ENCODE measurements at places on chromosomes 6 and 20.

DNA sequence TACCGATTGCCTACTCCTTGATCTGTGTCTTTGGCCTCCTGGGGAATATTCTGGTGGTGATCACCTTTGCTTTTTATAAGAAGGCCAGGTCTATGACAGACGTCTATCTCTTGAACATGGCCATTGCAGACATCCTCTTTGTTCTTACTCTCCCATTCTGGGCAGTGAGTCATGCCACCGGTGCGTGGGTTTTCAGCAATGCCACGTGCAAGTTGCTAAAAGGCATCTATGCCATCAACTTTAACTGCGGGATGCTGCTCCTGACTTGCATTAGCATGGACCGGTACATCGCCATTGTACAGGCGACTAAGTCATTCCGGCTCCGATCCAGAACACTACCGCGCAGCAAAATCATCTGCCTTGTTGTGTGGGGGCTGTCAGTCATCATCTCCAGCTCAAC, 13.5 kb downstream of the CCR6 start:
- no peak for DNase-seq

DNA sequence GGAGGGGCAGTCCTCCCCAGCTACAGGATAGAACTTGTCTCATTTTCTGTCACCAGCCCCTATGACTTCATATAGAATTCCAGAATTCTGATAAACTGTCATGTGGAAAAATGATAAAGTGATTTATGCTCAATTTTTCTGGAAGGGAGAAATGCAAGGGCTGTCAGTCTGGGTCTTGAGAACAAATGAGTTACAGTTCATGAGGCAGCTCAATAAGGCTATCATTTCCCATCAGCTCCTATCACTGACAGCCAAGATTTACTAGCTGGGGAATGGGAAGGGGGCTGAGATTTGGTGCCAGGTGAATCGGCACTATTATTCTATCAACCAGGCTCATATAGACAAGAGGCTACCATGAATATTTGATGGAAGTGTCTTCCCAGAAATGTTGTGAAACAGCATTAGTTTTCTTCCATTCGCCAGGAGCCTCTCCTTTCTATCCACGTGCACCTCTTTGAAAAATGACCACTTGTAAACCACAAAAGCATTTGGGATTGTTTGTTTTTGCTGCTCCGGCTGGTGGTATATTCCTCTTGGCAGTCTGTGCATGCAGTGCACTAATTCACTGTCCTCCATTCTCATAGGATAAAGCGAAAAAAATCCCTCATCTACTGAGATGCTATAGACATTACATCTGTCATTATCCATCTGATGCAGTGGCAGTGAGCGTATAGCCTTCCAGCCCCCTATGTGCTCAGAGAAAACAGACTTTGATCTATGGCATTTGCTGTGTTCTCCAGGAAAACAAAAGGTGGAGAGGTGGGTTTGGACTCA, 528.7 kb upstream of the RNF217 start:
- no peak for DNase-seq

- DNase-seq: no peak
These were observed 40.5 kb upstream of the PKHD1 start for GRCh38 chr6:52127957-52128356.

DNA sequence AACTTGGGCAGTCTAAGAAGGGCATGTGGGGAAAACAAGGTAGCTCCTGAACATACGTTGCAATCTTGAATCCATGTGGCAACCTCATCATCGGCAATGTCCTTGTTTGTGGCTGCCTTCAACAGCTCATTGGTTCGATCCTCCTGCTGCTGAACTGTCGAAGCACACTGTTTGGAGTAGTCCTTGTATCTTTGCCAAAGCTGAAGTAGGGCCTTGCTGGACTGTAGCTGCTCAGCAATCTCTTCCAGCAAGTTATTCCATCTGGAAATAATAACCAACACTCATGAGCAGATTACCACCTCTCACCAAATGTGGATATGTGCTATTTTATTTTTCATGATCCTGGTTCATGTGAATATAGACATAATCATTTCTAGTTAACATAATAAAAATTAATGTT, 413.3 kb downstream of the ESR1 start:
- DNase-seq: no peak

DNA sequence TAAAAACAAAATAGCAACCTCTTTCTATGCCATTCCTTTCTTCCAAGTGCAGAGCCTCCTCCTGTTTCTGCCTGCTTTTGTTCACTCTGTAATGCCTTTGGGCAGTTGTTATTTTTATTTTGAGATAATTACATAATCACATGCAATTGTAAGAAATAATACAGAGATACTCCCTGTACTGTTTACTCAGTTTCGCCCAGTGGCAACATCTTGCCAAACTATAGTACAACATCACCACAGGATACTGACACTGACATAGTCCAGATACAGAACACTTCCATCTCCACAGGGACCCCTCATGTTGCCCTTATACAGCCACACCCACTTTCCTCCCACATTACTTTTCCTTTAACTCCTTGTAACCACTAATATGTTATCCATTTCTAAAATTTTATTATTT, 59.7 kb downstream of the BANF2 start:
- no peak for DNase-seq

DNA sequence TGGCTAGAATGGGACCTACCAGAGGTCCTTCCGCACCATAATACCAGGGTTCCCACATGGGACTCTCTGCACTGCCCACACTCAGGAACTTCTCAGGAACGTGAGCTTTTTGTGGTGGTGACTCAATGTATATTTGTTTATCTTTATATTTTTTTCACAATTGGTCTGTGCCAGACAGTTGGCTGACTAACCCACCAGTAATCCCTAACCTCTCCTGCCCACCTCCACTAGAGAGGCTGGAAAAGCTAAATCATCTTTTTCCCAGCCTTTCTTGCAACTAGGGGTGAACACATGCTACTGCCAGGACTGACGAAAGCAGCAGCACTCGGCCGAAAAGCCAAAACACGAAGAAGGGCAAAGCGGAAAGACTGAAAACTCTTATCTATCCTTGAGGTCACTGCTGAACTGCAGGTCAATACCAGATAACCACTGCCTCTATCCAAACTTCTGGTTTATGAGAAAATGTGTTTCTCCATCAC, 112.9 kb downstream of the TRERF1 start:
- no peak for DNase-seq

DNA sequence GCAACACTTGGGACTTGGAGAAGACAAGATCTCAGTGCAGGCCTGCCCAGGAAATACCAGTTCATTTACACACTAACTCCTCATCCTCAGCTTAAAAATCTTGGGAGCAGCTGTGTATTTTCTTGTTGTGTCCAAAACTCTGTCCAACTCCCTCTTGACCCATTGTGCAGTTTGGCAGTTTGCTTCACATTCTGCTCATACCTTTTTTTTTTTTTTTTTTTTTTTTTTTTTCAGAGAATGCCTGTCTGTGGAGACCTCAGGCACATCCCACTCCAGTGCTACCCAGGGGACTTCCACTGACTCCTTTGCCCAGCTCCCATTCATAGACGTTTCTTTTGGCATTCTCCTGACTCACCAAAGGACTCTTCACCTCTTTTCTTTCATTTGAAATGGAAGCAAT, 265.8 kb upstream of the TCF21 start:
- DNase-seq: no peak

GRCh38 chr6:36743538-36744303, 46.1 kb downstream of the RAB44 start:
- DNase-seq: no peak

GRCh38 chr20:52948491-52948890, 23.7 kb upstream of the TSHZ2 start:
- DNase-seq: no peak

DNA sequence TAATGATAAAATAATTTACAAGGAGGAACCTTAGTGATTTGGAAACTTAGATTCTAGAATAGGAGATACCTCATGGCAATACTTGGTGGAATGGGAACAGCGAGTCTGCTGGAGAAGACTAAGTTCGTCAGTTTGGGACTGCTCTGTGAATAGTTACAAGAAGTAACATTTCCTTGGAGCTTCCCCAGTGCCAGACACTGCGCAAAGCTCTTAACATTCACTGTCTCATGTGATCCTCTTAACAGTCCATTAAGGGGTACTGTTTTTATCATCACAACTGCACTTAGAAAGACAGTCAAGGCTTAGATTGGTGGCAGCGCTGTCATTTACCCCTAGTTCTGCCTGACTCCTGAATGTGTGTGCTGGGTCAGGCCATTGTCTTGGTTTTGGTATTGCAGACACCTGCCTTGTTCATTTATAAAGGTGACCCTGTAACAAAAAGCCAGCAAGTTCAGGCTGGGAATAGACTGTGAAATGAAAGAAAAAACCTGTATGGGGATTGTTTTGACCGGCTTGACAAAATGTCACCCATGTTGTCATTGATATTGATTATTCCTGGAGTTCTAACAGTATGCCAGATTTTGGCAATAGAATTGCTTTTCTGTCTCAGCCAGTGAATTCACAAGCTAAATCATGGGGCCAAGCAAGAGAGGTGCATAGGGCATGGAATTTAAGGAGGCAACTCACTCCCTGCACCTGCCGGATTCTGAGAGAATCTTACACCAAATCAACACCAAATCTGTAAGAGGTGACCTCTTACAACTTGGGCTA, 118.4 kb downstream of the SASH1 start:
- DNase-seq: no peak

DNA sequence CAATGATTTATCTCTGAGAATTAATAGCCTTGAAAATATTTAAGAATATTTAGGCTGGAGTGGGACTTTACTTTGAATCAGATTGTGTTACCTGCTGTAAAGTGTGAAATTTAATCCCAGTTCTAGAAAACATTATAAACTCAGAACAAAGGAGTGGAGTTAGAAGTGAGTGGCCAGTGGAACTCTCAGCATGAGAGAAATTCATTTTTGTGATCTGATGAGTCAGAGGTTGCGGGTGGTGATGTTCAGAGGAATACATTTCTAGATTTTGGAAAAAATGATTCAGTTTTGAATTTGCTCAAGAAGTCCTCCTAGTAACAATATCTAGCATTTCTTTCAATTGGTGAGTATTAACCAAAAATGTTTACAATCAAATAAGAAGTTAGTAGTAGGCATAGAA, 167.5 kb downstream of the ZFAND3 start:
- DNase-seq: no peak

Data from progenitor cell of endocrine pancreas (in vitro differentiated cells).